Fibroblast of gingiva (primary cell): ENCODE measurements at places on chromosomes 16 and 17.

DNA sequence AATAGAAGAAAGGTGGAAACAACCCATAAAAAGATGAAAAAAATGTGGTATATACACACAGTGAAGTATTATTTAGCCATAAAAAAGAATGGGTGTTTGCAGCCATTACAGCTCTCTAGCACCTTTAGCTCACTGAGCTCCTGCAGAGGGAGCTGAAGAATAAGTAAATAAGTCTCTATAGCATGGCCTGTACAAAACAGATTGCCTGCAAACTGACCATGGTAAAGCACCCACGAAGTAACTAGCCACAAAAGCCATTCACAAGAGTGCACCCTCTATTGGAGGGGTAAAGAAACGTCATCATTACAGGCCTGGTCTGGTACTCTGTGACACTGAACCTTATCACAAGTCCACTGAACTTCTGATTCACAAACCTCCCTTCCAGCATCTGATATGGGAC lies 76.3 kb downstream of the USP32 start:
- DNase-seq = no peak

GRCh38 chr16:1458977-1459341 lies 14.6 kb upstream of the CCDC154 start:
- DNase-seq = no peak

DNA sequence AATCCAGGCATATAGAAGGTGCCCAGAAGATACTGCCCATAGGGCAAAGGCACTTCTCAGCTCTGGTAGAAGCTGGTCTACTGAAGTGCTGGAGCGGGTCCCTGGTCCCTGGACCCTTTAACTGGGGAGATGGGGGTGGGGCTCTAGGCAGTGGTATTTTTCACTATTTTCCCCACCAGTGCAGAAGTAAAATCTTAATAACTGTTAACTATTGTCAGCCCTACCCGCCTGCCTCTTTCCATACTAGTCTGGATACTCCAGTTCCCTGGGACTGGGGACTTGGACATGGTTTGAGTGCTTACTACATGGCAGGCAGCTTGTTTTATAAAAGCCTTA lies 24.6 kb downstream of the IGF2BP1 start:
- no peak for DNase-seq

GRCh38 chr16:84110527-84110926 lies 6.2 kb downstream of the MBTPS1 start:
- no peak for DNase-seq

DNA sequence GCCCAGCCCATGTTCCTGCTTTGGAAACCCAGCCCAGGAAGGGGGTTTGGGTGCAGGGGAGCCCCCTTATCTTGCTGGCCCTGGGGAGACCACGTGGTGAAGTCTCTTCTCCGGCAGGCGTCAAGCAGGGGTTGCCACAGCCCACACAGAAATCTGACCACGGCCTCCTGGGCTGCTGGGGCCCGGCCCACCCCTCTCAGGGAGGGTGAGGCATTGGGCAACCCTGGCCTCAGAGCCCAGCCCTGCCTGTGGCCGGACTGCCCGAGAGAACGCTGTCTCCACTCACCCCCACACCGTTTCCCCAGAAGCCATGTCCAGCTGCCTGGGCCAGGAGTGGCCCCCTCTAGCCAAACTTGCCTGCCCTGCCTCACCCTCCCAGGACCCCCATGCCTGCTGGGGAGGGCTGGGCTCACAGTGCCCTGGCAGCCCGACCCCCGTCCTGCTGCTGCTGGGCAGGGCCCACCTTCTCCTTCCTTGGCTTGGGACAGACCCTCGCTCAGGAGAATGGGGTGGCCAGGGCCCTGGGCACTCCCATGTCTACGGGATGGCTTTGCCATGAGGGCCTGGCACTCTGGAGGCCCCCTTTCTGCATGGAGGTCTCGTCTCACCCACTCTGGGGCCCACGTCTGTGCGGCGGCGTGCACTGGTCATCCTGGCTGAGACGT lies 6.7 kb downstream of the RPUSD1 start:
- no peak for DNase-seq

GRCh38 chr17:10352893-10353292 lies 19.9 kb downstream of the MYH13 start:
- DNase-seq = no peak

DNA sequence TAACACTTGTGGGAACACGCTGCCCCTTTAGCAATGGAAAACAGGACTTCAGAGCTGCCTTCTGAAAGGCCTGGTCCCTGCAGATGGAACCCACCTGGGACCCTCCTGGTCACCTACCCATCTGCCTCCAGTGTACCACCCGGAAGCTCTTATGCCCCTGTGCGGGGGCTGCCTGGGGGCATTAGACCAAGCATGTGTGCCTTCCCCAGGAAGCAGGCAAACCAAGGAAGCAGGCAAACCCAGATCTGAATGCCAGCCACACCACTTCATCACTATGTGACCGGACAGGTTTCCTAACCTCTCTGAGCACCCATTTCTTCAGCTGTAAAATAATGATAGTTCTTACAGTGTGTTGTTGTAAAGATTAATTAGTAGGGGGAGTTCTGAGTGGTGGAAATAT lies 20.8 kb upstream of the LRRC37A3 start:
- no peak for DNase-seq

- DNase-seq = peak; percentile 94
Measured at GRCh38 chr16:86222965-86223551, 287.3 kb upstream of the FOXF1 start.

- DNase-seq = no peak
Measured at GRCh38 chr17:30506481-30506880, 29.3 kb downstream of the GOSR1 start.

DNA sequence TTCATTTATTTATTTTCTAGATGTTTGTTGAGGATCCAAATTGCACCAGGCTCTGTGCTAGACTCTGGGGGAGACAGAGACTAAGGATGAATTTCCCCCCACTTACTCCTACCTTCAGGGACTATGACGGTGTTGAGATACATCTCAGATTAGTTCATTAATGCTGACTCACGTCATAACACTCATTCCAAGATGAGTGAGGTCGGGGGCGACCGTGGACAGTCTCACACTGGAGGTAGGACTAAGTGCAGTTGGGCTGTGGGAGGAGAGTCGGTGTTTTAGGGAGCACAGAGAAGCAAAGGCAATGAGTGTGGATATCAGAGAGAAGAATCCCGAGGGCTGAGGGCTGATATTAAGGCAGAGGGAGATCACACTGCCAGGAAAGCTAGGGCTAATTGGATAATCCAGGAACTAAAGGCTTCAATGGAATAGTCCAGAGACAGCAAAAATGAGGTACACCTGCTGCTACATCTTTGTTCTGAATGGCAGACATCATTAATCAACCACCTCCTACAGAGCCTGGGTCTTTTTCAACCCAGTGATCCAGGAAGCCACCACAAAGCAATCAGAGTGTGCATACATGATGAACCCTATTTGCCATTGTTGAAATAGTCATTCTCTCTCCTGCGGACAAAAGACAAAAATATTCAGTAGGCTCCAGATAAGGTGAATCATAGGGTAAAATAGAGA lies 38.6 kb upstream of the CACNG4 start:
- DNase-seq = no peak
